GM23338 (cell line): ENCODE measurements at places on chromosomes 7 and 10. TPM values are rescaled to one million over a fixed set of nuclear protein-coding genes. Genes with fewer than 3 reads are reported as not detected.

- no peak for DNase-seq
These were observed 11.6 kb downstream of the NAMPT start for GRCh38 chr7:106273009-106273668.

GRCh38 chr7:46786995-46787394 lies 794.9 kb downstream of the TNS3 start:
- DNase-seq: peak; percentile 2

DNA sequence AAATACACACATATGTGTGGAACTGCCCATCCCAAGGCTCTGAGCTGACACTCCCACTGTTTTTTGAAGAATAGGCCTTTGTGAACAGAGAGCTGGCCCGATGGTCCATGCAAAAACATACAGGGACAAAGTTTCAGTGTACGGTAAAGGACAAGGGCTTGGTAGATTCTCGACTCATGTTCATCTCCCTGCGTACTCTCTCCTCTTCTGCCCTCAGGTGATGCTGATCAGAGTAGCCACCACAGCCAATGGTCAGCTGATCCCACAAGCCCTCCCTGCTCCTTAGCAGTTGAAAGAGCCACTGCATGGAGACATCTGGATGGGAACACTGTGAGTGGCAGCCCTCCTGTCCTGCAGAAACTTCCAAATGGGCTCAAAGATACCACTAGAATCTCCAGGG lies 23.1 kb upstream of the C10orf71 start:
- DNase-seq: no peak

DNA sequence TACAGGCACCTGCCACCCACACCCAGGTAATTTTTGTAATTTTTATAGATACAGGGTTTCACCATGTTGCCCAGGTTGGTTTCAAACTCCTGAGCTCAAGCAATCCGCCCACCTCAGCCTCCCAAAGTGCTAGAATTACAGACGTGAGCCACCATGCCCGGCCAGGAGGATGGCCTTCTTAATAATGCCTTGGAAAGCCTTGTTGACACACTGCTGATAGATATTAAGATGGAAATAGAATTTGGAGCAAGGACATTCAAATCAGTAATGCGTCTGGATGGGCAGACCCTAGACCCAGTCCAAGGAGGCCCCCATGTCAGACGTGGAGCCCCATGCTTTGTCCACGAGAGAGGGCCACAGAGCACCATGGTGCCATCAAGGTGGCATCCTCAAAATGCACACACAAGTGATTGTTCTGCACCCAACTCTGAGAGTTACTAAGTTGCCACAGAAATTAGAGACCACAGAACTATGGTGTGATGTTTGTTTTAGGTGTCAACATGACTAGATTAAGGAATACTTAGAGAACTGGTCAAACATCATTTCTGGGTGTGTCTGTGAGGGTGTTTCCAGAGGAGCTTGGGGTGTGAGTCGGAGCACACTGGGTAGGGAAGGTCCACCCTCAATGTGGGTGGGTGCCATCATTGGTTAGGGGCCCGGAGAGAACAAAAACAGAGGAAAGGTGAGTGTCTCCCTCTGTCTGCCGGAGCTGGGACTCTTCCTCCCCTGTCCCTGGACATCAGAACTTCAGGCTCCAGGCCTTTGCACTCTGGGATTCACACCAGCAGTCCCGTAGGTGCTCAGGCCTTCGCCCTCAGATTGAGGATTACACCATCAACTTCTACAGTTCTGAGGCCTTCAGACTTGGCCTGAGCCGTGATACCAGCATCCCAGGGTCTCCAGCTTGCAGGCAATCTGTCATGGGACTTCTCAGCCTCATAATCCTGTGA lies 34.5 kb downstream of the EBF3 start:
- DNase-seq: peak; percentile 51

The NRG3 gene
- total RNA-seq: 3.1 and 3.9 TPM in 2 replicates

The AGAP6 gene
- 9.9 and 12.9 TPM in 2 replicates for total RNA-seq

GRCh38 chr10:91552274-91553095 lies 80.4 kb downstream of the PPP1R3C start:
- DNase-seq: peak; percentile 50

DNA sequence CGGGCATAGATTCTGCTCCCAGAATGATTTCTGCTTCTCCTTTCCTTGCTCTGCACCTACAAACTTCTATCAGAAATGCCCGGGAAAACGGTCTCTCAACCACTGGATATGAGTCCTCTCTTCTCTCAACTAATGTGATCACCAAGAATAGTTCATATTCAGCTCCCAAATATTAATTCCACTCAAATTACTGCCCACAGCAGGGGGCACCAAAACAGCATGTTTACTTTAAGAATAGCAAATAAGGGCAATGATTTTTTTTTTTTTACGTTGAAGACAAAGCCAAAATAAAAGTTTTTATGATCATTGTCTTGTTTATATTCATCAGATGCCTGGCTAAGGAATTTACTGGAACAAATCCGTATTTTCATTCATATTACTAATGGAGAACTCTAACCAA lies 94.9 kb upstream of the PRSS1 start:
- no peak for DNase-seq

- peak; percentile 96 for DNase-seq
These were observed at the start of gene TET1 for GRCh38 chr10:68560186-68560942. TSS of gene TET1 (plus strand) at chr10:68560337. CDS start at chr10:68572339, 12,002 bp downstream.

The PAX4 gene
- total RNA-seq: not detected in 2 replicates

DNA sequence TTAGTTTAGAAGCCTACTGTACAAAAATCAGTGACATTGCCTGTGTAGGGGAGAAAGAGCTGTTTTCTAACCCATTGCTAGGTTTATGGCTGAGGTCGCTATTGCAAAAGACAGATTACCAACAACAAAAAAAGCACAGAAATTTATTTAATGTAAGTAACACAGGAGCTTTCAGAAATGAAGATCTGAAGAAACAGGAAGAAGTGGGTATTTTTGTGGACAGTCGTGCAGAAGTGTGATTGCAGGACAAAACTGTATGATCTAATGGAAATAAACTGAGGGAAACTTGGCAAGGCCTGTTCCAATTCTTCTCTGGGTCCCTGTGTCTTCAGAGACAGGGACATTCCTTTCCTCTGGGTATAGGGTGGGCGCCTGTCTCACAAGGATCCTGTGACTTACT lies 87.4 kb downstream of the APBB1IP start:
- DNase-seq: no peak

DNA sequence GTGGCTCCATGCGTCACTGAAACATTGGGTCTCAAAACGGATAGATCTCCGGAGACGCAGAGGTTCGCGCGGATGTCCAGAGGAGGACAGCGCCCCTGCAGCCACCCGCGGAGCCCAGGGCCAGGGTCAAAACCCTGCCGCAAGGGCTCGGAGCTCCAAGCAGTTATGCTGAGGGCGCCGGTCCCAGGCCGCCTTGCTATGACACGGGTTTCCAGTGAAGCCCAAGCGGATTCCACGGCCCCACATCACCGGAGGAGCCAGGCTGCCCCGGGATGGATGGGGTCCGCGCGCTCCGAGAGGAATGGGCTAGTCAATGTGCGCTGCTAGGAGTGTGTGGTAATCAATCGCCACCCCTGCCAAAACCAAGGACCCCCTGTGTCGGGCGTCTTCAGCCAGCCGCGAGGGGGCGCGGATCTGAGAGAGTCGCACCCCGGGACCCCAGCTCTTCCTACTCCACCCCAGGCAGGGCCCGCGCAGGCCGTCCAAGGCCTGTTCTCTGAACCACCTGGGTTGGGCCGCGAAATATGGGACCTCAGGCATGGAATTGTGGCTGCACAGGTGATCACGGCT lies 5.6 kb upstream of the EMX2 start:
- DNase-seq: peak; percentile 76

The GPAM gene
- 16.6 and 18.1 TPM in 2 replicates for total RNA-seq

The SGCE gene
- 46.1 and 52.1 TPM in 2 replicates for total RNA-seq

DNA sequence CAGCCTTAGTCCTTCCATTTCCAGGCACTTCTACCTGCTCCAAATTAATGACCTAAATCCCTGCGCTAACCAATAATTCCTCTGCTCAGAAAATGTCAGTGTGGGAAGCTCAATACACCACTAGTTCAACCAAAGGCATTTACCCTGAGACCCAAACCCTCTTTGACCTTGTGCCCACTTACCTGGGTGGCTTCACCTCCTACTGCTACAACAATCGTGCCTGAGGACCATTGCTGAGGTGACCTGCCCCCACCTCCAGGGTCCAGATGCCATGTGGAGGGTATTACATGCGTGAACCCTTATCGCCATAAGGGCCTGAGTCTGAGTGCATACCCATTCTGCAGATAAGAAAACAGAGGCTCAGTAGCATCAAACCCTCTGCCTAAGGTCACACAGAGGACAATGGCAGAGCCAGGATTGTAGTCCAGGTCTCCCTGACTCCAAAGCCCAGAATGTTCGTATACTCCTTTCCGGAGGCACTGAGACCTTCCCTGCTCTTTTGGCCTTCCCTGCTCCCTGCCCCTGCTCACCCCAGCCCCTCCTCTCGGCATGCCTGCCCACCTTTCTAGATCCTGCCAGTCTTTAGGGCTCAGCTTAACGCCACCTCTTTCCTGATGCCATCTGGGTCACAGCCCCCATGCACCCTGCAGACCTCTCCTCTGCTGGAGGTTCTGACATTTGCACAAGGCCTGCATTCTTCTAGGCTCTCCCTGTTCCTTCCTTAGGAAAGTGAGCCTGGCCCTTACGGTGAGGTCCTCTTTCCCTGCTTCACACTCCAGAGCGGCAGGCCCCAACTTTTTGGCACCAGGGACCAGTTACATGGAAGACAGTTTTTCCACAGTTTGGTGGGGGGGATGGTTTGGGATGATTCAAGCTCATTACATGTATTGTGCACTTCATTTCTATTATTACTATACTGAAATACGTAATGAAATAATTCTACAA lies 94.9 kb downstream of the CHST15 start:
- no peak for DNase-seq

The UNCX gene
- not detected in 2 replicates for total RNA-seq

The PSD gene
- 4.0 and 6.8 TPM in 2 replicates for total RNA-seq

- no peak for DNase-seq
These were observed 58.0 kb upstream of the PAX2 start for GRCh38 chr10:100687143-100688003.

The GIMAP6 gene
- total RNA-seq: not detected in 2 replicates

The ZNF277 gene
- total RNA-seq: 22.5 and 25.4 TPM in 2 replicates

GRCh38 chr7:134730411-134730829 lies 49.0 kb upstream of the CALD1 start:
- no peak for DNase-seq
